ENCODE measurements at places on chromosomes 16 and 17. TPM values are rescaled to one million over a fixed set of nuclear protein-coding genes. Genes with fewer than 3 reads are reported as not detected.

DNA sequence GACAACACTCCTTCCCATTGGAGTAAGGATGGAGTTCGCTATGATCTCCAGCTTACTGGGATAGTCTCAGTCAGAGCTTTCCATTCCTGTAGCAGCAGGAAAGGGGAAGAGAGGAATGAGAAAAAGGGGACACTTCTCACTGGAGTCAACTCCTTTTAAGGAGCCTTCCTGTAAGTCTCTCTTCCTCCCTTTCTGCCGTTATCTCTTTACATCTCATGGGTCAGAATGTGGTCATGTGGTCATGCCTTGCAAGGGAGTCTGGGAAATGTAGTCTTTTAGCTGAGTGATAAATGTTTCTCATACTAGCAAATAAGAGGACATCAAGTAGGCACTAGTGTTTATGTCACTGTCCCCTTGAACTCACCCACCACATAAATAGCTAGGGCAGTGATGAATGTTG lies 227.3 kb downstream of the HAPSTR1 start:
- H3K27me3 ChIP-seq: no peaks in the 10 kb centered on the region
- peak; percentile 64 for DNase-seq
- H3K36me3 ChIP-seq: no peaks in the 10 kb centered on the region
- no peak overlapping the region for H3K4me3 ChIP-seq
- peaks cover 15% of the 10 kb centered on the region for H3K4me1 ChIP-seq
- H3K27ac ChIP-seq: no peak overlapping the region

- H3K36me3 ChIP-seq: peaks cover 4% of the 10 kb centered on the region
- H3K4me3 ChIP-seq: peak overlapping the region; percentile 95
- H3K4me1 ChIP-seq: peaks cover 12% of the 10 kb centered on the region
Observed at GRCh38 chr16:70380248-70380918, 33.7 kb downstream of the DDX19A start.

Gene PDPR
- 38.2 TPM for total RNA-seq

- H3K4me1 ChIP-seq: no peaks in the 10 kb centered on the region
- no peak for DNase-seq
- H3K36me3 ChIP-seq: no peaks in the 10 kb centered on the region
- H3K27ac ChIP-seq: no peak within 1 kb of the TSS
- H3K27me3 ChIP-seq: no peaks in the 10 kb centered on the region
Observed at GRCh38 chr16:3256146-3256865, at the start of gene MEFV. MEFV (minus strand) TSS chr16:3256633; CDS start chr16:3256587, 46 bp downstream.

Gene KCNH4
- 0.08 TPM for total RNA-seq

Gene ABCA3
- total RNA-seq: 3.2 TPM

Gene SGCA
- not detected for total RNA-seq

- no peak overlapping the region for H3K4me3 ChIP-seq
- no peaks in the 10 kb centered on the region for H3K27me3 ChIP-seq
- H3K36me3 ChIP-seq: no peaks in the 10 kb centered on the region
- no peaks in the 10 kb centered on the region for H3K4me1 ChIP-seq
- peak; percentile 41 for DNase-seq
Observed at GRCh38 chr17:43330876-43331639, 67.7 kb upstream of the ARL4D start.

Gene BCAR1
- 140 TPM for total RNA-seq

- H3K36me3 ChIP-seq: no peaks in the 10 kb centered on the region
- peaks cover 71% of the 10 kb centered on the region for H3K27me3 ChIP-seq
- no peak overlapping the region for H3K27ac ChIP-seq
- H3K4me1 ChIP-seq: peaks cover 42% of the 10 kb centered on the region
- peak; percentile 17 for DNase-seq
Observed at GRCh38 chr17:44536090-44536953, 21.0 kb upstream of the FZD2 start.

DNA sequence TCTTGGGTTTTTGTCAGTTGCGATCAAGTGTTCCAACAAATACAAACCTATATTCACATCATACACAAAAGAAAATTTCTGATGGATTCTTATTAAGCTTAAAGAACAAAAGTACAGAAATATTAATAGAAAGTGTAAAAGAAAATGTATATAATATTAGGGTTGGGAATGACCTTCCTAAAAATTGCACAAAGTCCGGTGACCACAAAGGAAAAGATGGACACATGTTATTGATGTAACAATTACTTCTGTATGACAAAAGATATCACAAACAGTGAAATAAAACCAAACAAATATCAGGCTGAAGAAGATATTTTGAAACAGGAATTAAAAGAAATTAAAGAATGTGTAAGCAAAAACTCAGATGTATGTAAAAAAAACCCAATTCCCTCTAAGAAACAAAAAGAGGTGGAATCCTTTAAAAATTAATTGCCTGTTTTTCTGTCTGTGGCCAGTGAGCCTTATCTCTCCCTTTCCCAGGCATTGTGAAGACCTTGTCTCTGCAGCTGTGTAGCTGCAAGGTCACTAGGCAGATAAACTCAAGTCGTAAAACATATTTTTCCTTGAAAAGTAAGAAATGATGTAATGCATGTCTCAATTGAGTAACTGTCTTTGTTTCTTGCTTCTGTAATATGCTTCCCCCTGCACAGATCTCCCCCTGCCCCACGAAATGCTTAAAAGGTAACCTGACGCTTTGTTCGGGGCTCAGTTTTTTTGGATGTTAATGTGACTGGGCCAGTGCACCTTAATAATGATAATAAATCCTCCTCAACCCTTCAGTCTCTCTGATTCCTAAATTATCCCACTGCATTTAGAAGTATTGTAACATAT lies 2.8 kb downstream of the ST6GALNAC1 start:
- no peaks in the 10 kb centered on the region for H3K36me3 ChIP-seq
- no peaks in the 10 kb centered on the region for H3K27me3 ChIP-seq
- DNase-seq: no peak
- H3K27ac ChIP-seq: no peak overlapping the region
- no peak overlapping the region for H3K4me3 ChIP-seq

Measured in GM23338 (cell line).